ENCODE measurements at places on chromosomes 12 and 14.

DNA sequence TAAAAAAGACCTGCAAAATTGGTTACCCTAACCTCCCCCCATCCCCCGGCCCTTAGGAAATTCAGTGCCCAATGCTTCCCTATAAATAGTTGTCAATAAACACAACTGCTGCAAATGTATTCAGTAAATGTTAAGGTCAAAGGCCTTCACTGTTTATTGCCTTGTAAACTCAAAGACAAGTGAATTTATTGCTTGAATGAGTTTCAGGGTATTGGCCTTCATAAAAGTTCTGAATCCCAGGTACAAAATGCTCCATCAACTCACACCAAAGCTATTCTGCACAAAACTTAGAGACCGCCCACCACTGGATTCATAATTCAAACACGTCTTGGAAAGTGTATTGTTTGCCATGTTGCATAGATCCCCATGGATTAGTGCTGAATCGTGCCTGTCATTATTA lies 63.3 kb upstream of the CDKN3 start:
- no peak for DNase-seq

DNA sequence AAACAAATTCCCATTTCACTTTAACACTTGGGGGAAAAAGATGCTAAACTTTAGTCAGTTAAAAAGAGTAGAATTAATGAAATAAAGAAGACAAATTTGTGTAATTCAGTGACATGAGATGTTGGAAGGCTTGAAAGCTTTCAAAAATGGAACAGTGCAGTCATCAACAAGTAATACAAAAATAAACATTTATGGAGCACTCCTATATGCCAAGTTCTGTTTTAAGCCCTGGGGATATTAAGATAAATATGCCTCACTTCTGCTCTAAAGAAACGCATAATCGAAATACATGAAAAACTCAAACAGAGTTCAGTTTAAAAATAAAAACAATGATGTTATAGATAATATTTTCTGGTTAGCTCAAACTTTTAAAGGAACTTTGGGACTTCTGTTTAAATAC lies 93.0 kb downstream of the KCNH5 start:
- no peak for DNase-seq

- DNase-seq: peak; percentile 15
These were observed 311.8 kb downstream of the BTG1 start for GRCh38 chr12:91833780-91834359.

DNA sequence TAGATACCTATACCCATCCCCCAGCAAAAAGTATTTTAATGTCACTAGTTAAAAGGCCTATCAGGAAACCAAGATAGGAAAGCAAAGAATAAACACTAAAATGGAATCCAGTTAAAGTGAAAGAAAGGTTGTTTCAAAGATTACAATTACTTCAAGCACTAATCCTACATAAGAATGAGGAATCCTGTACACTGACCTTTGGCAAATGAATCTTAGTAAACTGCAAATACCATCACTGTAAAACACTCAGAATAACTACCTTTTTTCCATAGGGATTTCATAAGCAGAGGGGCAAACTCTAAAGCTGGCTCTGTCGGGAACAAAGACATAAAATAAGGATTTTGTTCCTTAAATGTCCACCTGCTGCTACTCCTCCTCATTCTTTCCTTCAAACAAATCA lies 25.9 kb downstream of the CEP83 start:
- DNase-seq: no peak

GRCh38 chr12:49059299-49060171 lies 1.1 kb downstream of the KMT2D start:
- peak; percentile 33 for DNase-seq

DNA sequence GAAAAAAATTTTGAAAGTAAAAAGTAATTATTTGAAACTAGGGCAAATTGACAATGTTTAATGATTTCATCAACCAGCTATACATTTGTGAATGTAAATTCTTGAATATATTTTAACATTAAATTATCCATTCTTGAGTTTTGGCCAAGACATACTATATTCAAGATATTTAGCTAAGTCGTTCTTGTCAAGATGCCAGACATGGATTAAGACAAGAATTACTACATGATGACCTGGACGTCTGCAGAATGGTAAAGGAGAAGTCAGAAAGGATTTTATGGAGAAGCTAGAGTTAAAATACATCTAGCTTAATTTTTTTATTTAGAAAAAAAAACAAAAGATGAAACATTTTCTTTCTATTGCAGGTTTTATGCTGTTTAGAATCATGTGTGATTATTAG lies 255.8 kb downstream of the TMTC2 start:
- no peak for DNase-seq

- DNase-seq: no peak
These were observed 128.7 kb downstream of the CNTN1 start for GRCh38 chr12:40820794-40821484.

DNA sequence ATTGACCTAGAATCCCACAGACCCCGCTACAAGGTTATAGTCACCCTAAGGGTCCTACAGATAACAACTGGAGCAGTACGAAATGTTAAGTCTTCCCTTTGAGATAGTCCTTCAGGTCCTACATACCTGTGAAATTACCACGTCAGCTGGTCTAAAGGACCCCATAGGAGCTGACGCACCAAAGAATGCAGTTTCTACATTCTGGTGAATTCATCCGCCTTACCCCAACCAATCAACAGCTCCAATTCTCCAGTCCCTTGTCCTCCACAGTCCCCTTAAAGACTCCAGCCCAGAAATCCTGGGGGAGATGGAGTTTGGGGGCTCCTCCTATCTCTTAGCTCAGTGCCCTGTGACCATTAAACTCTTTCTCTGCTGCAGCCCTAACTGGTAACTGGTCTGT lies 36.2 kb upstream of the PRMT8 start:
- no peak for DNase-seq

DNA sequence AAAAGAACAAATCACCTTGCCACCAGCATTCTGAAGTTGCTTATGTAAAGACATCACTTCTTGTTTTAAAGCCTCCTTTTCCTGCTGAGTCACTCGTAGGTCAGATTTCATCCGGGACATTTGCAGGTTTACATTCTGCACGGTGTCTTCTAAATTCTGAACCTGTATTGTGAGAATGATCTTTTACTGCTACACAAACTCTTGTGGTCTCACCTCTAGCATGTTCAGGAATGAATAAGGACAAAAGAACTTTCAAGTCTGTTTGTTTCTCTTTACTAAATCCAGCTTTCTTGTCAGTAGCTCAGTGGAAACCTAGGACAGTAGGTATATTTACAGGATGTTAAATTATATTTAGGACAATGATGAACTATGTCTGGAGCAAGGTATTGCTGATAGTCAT lies 73.5 kb upstream of the SAV1 start:
- DNase-seq: no peak

- no peak for DNase-seq
These were observed 90.6 kb downstream of the CIT start for GRCh38 chr12:119786539-119786938.

DNA sequence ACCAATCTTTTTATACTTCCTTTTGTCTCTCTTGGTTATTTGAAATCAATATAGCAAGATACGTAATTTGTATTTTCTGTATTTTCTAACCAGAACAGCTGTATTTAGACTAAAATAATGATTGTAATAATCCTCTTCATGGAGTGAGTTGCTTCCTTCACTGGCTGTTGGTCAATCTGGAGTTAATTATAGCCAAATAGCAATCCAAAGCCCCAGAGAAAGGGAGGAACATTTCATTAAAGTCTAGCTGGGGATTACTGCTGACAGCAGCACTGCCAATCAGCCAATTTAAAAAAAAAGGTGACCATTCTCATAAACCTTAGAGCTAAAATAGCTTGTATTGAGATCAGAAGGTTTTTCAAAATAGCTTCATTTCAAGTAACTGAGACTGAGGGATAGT lies 118.0 kb downstream of the TRHDE start:
- DNase-seq: no peak

DNA sequence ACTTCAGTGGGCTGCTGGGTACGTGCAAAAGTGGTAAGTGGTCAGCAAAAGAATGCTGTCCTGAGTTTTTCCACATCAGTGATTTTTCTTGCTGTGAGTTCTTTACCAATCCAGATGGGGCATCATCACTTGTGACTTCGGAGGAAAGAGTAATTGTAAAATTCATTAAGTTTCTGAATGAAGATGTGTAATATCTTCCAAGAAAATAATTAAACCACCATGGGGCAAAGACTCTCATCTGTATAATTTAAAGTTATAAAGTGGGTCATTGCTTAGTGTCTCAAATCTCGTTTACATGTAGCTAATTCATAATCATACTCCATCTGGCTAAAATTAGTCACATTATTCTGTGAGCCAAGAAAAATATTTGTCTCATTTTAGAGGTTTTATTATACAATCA lies 10.8 kb upstream of the MED6 start:
- no peak for DNase-seq

Data from inflammatory macrophage treated with lipopolysaccharide for 4 hours (primary cell).